Panc1 (cell line): ENCODE measurements at places on chromosomes 5 and 9.

DNA sequence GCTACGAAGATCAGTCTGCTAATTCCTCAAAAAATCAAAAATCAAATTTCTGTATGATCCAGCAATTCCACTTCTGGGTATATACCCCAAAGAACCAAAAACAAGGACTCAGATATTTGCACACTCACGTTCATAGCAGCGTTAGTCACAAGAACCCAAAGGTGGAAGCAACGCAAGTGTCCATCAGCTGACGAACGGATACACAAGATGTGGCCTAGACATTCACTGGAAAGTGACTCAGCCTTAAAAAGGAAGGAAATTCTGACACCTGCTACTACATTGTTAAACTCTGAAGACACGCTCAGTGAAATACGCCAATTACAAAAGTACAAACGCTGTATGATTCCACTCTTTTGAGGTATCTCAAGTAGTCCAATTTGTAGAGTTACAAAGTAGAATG, 93.3 kb downstream of the OTULIN start:
- DNase-seq = no peak
- no peaks in the 10 kb centered on the region for H3K36me3 ChIP-seq
- no peak overlapping the region for H3K27ac ChIP-seq
- no peaks in the 10 kb centered on the region for H3K4me1 ChIP-seq
- H3K27me3 ChIP-seq = no peaks in the 10 kb centered on the region

DNA sequence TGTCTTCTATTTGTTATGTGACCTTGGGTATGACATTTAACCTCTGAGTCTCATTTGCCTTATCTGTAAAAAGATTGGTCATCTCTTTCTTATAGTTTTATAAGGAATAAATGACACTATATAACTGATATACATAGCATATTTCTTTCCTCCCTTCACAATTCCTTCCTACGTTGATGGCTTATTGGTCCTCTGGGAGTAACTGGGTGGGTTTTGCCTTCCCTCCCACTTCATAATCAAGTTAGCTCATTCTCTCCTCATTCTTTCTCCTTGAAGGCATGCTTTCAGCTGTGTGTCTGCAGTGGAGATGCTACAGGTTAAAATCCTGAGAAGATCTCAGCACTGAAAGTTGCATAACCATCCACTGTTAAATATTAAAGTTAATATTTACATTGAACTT, 382.4 kb downstream of the TMEM38B start:
- no peak overlapping the region for H3K27ac ChIP-seq
- DNase-seq = no peak
- H3K4me1 ChIP-seq = no peaks in the 10 kb centered on the region
- no peak overlapping the region for H3K4me3 ChIP-seq

DNA sequence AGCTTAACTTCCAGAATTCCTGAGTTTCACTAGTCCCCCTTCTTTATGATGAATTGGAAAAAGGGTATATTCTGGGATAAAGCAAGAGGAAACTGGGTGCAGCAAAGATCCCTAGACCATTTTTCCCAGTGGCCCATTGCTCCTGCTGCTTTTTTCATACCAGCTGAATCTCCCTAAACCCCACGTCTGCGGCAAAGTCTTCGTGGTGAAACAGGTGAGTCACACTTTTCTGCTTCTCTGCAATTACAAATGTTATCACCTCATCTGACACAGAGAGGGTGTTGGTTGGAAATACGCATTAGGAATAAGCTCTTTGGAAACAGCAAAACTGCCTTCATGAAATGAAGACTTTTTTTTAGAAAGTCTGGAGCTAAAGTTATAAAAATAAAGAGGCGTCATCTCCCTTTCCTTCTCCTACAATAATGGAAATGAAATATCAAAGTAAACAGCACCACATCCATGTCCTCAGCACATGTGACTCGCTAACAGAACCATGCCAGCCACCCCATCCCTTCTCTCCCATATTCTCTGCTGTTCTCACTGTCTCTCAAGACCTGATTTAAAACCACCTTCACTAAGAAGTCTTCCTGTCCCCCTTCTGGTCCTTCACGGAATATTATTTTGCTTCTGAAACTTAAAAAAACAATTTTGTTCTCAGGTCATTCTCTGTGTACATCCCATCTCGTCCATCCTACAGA, 39.5 kb upstream of the GLRX start:
- no peak for DNase-seq
- H3K36me3 ChIP-seq = no peaks in the 10 kb centered on the region
- peaks cover 10% of the 10 kb centered on the region; the same call in 1 of the 2 replicates for H3K4me1 ChIP-seq
- H3K4me3 ChIP-seq = no peak overlapping the region
- H3K27me3 ChIP-seq = no peaks in the 10 kb centered on the region

DNA sequence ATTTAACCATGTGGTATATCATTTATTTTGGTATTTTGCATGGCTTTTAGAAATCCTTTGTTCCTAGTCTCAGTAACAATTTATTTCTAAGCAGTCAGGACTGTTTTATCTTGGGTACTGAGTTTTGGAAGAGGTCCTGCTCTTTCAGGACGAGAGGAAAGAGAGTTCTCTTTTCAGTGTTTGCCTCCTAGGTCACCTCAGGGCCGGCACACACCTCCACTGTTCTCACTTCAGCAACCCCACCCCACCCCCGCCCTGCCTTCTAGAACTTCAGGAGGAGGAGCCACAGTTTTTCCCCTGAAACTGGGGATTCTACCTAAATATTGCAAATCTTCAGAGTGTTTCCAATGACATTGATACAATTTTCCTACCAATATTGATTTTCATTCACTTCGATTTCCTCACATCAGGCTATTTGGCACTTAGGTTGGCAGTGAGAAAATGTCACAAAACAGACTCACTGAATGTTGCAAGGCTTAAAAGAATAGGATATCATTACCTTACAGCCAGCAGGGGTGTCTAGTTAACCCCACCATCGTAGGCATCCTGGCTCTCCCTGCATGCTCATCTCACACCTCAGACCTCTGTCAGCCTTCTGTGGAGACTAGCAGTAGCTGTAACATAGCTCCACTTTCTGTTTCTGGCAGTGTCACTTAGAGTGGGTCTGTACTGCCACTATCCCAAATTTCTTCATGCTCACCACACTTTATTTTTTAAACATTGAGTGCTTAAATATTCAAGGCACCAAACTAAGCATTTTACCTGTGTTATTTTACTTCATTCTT, 5.4 kb downstream of the IGIP start:
- no peak overlapping the region for H3K4me3 ChIP-seq
- DNase-seq = no peak
- H3K36me3 ChIP-seq = no peaks in the 10 kb centered on the region; the same call in 1 of the 2 replicates
- peaks cover 21% of the 10 kb centered on the region for H3K4me1 ChIP-seq
- no peaks in the 10 kb centered on the region for H3K27me3 ChIP-seq

- DNase-seq = no peak
- no peaks in the 10 kb centered on the region for H3K4me1 ChIP-seq
- no peak overlapping the region for H3K4me3 ChIP-seq
- no peak overlapping the region for H3K27ac ChIP-seq
- no peaks in the 10 kb centered on the region for H3K27me3 ChIP-seq
- H3K36me3 ChIP-seq = no peaks in the 10 kb centered on the region
These were observed 183.5 kb downstream of the ROR2 start for GRCh38 chr9:91766315-91767069.

DNA sequence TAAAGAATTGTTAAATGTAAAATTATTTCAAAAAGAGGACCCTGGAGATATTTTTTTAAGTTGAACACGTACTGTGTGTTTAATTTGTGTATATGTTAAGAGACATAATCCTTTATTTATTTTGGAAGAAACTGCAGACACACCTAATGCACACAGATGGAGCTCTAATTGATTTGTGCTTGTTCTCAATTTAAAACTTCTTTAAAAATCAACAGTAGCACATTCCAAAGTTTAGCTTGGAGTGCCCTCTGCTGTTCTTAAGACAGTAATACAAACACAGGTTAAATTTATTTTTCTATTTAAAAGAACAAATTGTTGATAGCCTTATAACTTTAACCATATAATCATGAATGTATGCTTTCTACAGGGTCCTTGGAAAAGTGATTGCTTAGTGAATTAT, 277.6 kb upstream of the ADAMTS16 start:
- H3K4me3 ChIP-seq = no peak overlapping the region
- peak; percentile 48 for DNase-seq
- H3K4me1 ChIP-seq = no peaks in the 10 kb centered on the region
- H3K27ac ChIP-seq = no peak overlapping the region
- H3K27me3 ChIP-seq = no peaks in the 10 kb centered on the region

DNA sequence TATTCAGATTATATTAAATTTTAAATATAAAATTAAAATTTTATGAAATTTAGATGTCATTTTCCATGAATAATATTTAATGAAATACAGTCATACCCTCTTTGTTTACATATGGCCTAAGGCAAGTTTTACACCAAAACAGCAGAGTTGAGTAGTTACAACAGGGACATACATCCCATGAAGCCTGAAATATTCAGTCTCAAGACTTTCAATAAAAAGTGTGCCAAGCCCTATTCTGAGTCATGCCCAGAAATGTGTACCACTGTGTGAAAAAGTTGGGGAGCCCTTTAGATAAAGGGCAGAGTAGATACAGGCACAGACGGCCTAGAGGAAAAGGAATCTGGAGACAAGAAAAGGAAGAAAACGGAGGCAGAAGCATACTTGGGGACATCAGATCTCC, 261.3 kb downstream of the SGCD start:
- no peaks in the 10 kb centered on the region for H3K27me3 ChIP-seq
- H3K36me3 ChIP-seq = no peaks in the 10 kb centered on the region
- no peak overlapping the region for H3K4me3 ChIP-seq
- H3K27ac ChIP-seq = no peak overlapping the region

DNA sequence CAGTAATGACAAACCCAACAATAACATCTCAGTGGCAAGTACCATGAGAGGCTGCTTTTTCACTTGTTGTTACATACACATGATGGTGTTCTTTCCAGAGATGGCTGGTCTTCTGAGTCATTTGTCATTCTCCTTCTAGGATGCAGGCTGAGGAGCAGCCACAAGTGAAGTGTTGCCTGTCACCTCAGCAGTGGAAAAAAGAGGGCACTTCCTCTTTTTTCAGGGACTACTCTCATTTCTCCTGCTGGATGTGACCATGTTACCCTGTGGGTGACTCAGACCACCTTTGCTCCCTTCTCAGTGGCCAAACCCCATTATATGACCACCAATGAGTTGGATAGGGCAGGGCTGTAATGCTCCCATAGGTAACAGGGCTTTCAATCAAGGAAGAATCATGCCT, 587.0 kb upstream of the ADAMTS16 start:
- H3K4me1 ChIP-seq = no peaks in the 10 kb centered on the region
- no peak overlapping the region for H3K27ac ChIP-seq
- no peak overlapping the region for H3K4me3 ChIP-seq
- no peaks in the 10 kb centered on the region for H3K36me3 ChIP-seq
- no peaks in the 10 kb centered on the region for H3K27me3 ChIP-seq
- no peak for DNase-seq
